ENCODE measurements at places on chromosomes 13 and 19. TPM values are rescaled to one million over a fixed set of nuclear protein-coding genes. Genes with fewer than 3 reads are reported as not detected.

Gene ZNF534
- under 0.01 TPM for total RNA-seq

Gene GALP
- not detected for total RNA-seq

Gene ATP7B
- total RNA-seq = 2.2 TPM

Gene KRTDAP
- not detected for total RNA-seq

Gene CLC
- total RNA-seq = not detected

Gene HOMER3
- 48.1 TPM for total RNA-seq

Gene CTU1
- total RNA-seq = 7.7 TPM

Gene APOC4
- not detected for total RNA-seq

Gene PAK4
- total RNA-seq = 6.6 TPM

Gene IER2
- total RNA-seq = 24.0 TPM

Gene PDX1
- total RNA-seq = not detected
